Activated CD4-positive, alpha-beta memory T cell treated with anti-CD3 and anti-CD28 coated beads, Interleukin-2, amount 10 ng/mL, durations not matched to agents 7 days and 5 days (primary cell): ENCODE measurements at places on chromosomes 13 and 19. TPM values are rescaled to one million over a fixed set of nuclear protein-coding genes. Genes with fewer than 3 reads are reported as not detected.

DNA sequence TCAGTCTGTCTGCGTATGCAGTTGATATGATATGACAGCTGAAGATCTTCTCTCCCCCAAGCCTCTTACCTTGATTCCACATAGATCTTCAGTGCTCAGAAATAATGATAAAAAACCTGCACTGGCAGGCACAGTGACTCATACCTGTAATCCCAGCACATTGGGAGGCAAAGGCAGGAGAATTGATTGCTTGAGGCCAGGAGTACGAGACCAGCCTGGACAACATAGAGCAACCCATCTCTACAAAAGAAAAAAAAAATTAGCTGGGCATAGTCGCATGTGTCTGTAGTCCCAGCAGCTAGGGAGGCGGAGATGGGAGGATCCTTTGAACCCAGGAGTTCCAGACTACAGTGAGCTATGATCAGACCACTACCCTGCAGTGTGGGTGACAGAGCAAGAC is 551.0 kb upstream of the MIR17HG start:
- no peak for DNase-seq

DNA sequence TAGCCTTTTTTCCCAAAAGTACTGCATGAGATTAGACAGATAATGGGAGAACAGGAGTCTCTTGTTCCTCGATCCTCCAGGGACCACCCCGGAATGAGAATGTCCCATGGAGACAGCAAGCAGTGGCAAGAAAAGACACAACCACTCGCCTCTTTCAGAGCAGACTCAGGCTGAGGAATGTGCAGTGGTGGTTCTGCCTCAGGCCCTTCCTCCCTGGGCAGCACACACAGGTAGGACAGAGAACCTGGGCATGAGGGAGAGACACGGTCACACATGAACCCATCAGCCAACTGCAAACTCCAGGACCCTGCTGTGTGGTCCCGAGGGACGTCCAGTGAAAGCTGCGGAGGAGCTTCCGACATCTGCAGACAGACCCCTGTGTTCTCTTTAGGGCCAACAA is 31.0 kb downstream of the CRYL1 start:
- DNase-seq, result no peak

GRCh38 chr19:55391702-55392615 is 6.2 kb downstream of the RPL28 start:
- no peak for DNase-seq

DNA sequence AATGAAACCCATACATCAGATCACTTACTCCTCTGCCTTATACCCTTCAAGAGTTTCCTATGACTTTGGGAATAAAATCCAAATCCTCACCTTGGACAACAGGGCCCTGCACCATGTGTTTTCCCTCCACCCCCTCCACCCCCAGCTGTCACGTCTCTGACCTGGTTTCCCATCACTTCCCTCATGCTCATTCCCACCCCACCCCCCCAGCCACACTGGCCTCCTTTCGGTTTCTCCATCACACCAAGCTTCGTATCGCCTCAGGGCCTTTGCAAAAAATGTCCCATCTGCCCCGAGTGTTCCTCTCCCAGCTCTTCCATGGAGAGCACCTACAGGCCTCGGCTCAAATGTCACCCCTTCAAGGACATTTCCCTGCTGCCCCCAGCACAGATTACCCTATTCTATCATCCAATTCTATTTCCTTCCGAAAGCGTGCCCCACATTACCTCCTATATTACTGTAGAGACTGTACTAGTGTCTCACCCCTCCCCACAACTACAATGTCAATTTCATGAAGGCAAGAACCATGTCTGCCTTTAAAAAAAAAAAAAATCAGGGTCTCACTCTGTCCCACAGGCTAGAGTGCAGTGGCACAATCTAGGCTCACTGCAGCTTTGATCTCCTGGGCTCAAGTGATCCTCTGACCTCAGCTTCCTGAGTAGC is 16.8 kb upstream of the FFAR2 start:
- no peak for DNase-seq

GRCh38 chr13:28273919-28274318 is 135.6 kb downstream of the PAN3 start:
- no peak for DNase-seq

DNA sequence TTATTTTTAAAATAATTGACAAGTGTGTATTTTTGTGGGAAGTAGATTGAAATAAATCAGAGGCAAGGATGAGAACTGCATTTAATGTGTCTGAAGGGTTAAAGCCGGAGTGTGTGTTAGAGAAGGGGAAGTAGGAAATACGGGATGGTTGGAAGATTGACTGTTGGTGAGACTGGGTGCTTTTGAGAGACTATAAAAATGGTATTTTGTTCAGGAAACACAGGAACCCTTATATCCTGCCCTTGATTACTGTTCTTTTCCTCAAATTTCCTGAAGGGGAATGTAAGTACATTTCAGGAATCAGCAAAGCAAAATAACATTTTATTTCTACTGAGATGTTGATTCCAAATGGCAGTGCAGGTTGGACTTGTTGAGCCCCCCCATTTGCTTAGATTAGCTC is 15.1 kb downstream of the IFT88 start:
- DNase-seq, result no peak

TMEM255B gene
- 0.91 TPM for total RNA-seq

LIM2 gene
- total RNA-seq, result not detected

BRSK1 gene
- 5.6 TPM for total RNA-seq

CADM4 gene
- 0.43 TPM for total RNA-seq
